ENCODE measurements at places on chromosomes 2 and 18. TPM values are rescaled to one million over a fixed set of nuclear protein-coding genes. Genes with fewer than 3 reads are reported as not detected.

DNA sequence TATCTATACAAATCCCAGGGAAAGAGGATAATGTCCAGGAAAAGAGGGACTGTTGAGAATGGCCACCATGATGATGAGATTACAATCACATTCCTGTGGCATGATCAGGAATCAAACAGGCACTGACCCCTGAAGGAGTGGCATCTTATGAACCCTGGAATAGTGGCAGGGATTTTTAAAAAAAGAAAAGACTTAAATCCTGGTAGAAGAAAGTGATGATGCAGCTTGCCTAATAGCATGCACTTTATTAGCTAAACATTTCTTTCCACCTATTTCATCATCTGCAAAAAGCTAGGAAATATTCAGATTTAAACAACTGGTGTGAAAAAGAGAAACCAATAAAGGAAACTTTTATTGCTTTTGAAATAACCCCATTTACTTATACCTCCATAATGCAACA, 87.2 kb upstream of the FSHR start:
- DNase-seq, result no peak

DNA sequence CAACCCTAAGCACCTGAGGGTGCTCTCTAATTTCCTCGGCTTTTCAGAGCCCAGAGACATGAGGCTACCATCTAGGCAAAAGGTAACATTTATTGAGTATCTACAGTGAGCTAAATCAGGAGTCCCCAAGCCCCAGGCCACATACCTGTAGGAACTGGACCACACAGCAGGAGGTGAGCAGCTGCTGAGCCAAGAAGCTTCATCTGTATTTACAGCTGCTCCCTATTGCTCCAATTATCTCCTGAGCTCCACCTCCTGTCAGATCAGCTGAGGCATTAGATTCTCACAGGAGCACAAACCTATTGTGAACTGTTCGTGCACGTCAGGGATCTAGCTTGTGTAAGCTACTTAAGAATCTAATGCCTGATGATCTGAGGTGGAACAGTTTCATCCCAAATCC, 70.2 kb downstream of the RND3 start:
- no peak for DNase-seq

DNA sequence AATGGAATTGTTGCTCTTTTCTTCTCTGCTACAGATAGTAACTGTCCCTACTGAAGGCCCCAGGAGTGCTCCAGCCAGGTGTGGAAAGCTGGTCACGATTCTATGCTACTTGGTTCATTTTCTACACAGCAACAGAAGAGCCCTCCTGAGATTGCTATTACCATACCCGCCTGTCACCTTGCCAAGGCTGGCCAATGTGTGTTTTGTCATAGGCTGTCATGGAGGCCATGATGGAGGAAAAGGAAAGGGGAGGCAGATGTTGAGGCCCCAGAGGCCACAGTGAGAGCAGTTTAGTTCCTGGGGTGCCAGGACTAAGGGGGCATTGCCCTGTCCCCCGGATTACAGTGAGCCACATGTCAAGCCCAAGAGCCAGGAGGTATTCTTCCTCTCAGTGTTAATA, 952 bp downstream of the ELMOD3 start:
- no peak for DNase-seq

DNA sequence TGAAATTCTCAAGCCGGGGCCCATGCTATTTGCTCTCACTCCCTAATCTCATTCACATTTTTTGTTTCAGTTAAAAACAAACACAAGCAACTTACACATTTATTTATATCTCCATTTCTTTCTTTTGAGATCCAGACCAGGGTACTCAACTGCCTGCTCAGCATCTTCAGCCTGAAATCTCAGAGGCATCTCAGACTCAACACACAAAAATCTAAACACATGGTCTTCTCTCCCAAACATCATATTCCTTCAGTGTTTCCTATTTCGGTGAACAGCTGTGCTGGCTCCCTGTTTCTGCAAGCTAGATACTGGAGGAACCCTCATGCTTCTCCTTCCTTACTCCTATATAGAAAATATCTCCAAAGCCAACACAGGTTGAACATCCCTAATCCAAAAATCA, 11.3 kb upstream of the RTTN start:
- no peak for DNase-seq

DNA sequence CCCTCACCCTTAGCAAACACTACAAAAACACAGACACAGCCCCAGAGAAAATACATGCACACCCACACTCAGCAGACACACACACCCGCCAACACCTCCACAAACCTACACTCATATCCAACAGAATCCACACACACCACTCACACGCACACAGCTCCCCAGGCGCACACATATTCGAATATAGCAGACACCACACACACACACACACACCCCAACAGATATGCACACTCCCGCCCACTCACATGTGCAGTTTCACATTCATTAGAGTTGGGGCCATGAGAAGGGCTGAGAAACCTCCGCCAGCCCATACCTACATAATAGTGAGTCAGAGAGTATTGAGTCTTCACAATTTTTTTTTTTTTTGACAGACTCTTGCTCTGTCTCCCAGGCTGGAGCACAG, 29.4 kb upstream of the NOTO start:
- no peak for DNase-seq

GRCh38 chr2:155301221-155301620, 602.7 kb downstream of the KCNJ3 start:
- no peak for DNase-seq

GRCh38 chr2:134770702-134771101, 51.9 kb upstream of the TMEM163 start:
- DNase-seq, result no peak

DNA sequence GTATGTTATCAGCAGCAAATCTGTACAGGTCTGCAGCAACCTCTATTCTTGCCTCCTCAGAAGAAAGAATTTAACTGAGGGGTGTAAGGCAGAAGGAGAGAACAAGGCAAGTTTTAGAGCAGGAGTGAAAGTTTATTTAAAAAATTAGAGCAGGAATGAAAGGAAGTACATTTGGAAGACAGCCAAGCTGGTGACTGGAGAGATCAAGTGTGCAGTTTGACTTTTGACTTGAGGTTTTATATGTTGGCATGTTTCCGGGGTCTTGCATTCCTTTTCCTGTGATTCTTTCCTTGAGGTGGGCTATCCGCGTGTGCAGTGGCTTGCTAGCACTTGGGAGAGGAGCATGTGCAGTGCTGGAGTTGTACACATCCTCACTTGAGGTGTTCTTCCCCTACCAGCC, 16.5 kb upstream of the CERS6 start:
- no peak for DNase-seq

GRCh38 chr2:206112846-206113547, 27.0 kb upstream of the INO80D start:
- no peak for DNase-seq

RPE gene
- 47.7 TPM for total RNA-seq

CDH7 gene
- total RNA-seq, result not detected

TSPYL6 gene
- total RNA-seq, result 8.8 TPM

IHH gene
- total RNA-seq, result 0.07 TPM

Measured in K562 (cell line).